ENCODE measurements at places on chromosomes 12 and 14.

- no peak for DNase-seq
These were observed 45.8 kb downstream of the NINJ2 start for GRCh38 chr12:617304-617915.

DNA sequence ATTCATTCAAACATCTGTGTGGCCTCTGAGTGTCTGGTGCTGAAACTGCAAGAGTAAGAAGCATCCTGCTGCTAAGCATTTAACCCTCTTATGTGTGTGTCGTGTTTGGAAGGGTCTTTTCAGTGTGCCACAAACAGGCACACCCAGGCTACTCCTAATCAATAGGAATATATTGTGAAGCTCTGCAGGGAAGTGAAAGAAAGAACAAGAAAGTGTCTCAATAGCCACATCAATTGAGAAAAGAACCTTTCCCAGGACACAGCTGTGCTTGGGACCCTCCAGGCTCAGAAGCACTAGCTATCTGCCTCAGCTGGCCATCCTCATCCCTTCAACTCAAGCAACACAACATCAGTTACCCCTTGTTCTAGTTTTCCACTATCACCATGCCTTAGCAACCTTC is 13.4 kb upstream of the KRAS start:
- DNase-seq, result no peak

DNA sequence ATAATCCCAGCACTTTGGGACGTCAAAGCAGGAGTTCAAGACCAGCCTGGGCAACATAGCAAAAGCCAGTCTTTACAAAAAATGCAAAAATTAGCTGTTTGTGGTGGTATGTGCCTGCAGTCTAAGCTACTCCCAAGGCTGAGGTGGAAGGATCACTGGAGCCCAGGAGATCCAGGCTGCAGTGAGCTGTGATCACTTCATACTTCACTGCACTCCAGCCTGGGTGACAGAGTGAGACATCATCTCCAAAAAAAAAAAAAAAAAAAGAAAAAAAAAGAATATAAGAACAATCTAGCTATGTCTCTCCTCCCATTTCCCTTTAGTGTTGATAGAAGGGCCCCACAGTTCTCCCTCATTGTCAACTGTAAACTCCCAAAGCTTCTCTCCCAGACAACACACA is 3.5 kb upstream of the BCAT1 start:
- no peak for DNase-seq

DNA sequence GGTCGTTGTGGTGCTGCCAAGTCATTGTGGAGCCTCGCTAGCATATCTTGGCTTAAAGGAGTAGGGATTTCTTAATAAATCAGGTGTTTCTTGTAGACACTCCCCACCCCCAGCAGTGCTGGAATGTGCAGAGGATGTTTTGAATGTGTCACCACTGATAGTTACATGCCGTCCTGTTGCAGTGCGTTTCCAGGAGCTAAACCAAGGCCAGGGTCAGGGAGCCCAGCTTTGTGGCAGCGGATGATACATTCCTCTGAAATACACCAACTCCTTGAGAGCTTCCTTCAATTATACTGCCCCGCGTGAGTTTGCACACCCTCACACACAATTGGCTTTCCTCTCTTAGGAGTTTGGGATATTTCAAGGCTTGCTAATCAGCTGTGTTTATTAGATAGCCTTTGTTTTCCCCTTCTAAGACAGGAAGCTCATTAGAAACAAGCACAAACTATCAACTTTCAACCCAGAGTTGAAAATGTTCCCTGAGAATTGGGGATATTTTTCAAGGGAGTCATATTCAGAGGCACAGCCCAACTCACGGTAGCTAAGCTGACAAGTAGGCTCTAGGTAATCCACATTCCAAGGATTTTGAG is 154.9 kb downstream of the C12orf75 start:
- no peak for DNase-seq

Data from BJ (cell line).